CD4-positive, CD25-positive, alpha-beta regulatory T cell (primary cell): ENCODE measurements at places on chromosomes 1 and 21. TPM values are rescaled to one million over a fixed set of nuclear protein-coding genes. Genes with fewer than 3 reads are reported as not detected.
A peak's percentile ranks its signal among the peaks of the same experiment; 100 is the strongest.

The LRRC71 gene
- total RNA-seq = not detected

GRCh38 chr21:31041295-31042079, 3.2 kb upstream of the KRTAP19-8 start:
- no peak for DNase-seq
- H3K27ac ChIP-seq = no peak overlapping the region
- H3K36me3 ChIP-seq = no peaks in the 10 kb centered on the region
- H3K4me1 ChIP-seq = no peaks in the 10 kb centered on the region

DNA sequence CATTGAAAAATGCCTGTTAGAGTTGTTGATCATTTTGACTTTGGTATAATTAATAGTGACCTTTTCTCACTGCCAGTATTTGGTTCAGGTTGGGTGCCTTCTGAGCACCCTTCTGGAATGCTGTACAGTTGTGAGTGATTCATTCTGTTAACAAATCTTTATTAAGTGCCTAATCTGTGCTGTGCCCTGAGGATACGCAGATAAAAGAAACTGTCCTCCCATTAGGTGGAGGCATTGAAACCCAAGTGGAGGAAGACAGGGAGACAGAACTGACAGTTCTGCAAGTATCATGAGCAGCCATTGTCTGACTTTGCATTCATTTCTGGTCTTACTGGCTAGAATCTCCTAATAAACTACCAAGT, 76.1 kb upstream of the ZNF326 start:
- no peak overlapping the region for H3K27ac ChIP-seq
- H3K4me1 ChIP-seq = no peaks in the 10 kb centered on the region
- H3K27me3 ChIP-seq = no peaks in the 10 kb centered on the region
- no peak for DNase-seq

GRCh38 chr1:203342192-203342940, 8.6 kb downstream of the FMOD start:
- H3K27me3 ChIP-seq = peaks cover 42% of the 10 kb centered on the region
- peak; percentile 53 for DNase-seq
- H3K27ac ChIP-seq = no peak overlapping the region
- peaks cover 5% of the 10 kb centered on the region for H3K4me1 ChIP-seq

DNA sequence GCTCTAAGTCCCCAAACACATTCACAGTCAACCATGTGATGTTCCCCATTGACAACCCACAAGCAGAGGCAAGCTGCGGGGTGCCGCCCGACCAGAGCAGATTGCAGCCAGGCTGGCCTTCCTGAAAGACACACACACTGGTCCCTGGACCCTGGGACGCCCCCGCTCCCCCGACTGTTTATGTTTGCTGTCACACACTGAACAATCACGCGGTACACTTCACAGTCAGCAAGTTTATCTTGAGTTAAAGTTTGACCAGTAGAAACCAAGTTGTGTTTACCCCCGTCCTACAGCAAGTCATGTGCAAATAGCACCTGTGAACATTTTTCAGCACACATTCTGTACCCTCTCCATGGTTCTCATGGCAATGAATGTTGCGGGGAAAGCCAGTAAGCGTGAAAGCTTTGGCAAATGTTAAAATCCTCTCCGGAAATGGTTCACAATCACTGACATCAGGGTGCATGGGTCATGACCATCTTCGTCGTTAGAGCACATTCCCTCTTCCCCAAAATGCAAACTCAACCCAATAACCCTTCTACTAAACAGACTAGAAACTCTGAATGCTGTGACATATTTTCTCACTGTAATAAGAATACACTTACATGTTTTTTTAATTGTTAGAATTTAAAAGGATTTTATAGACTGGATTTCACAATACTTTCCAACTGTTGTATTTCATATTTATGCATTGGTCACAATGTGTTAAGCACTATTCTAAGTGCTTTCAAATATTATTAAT, 33.3 kb upstream of the IRF2BP2 start:
- H3K4me1 ChIP-seq = no peaks in the 10 kb centered on the region
- peaks cover 3% of the 10 kb centered on the region for H3K27me3 ChIP-seq
- no peaks in the 10 kb centered on the region for H3K36me3 ChIP-seq
- no peak for DNase-seq

- H3K36me3 ChIP-seq = no peaks in the 10 kb centered on the region
- H3K27me3 ChIP-seq = no peaks in the 10 kb centered on the region
- DNase-seq = no peak
- H3K4me1 ChIP-seq = no peaks in the 10 kb centered on the region
- H3K4me3 ChIP-seq = no peak overlapping the region
These were observed 732.0 kb upstream of the ADGRL2 start for GRCh38 chr1:81068726-81069125.

The IFNAR2 gene
- 56.9 TPM for total RNA-seq

The TMEM200B gene
- total RNA-seq = not detected

DNA sequence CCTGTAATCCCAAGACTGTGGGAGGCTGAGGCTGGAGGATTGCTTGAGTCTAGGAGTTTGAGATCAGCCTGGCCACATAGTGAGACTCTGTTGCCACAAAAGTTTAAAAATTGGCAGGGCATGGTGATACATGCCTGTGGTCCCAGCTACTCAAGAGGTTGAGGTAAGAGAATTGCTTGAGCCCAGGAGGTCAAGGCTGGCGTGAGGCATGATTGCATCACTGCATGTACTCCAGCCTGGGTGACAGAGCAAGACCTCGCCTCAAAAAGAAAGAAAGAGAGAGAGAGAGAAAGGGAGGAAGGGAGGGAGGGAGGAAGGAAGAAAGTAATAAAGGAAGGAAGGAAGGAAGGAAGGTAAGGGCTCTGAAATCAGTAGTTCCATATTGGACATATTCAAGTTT, 25.0 kb downstream of the GLUL start:
- no peaks in the 10 kb centered on the region for H3K36me3 ChIP-seq
- H3K27me3 ChIP-seq = peaks cover 2% of the 10 kb centered on the region
- no peak overlapping the region for H3K27ac ChIP-seq

The ZDHHC18 gene
- total RNA-seq = 73.6 TPM

GRCh38 chr21:14617871-14618270, 71.8 kb upstream of the SAMSN1 start:
- H3K4me3 ChIP-seq = no peak overlapping the region
- DNase-seq = no peak
- no peaks in the 10 kb centered on the region for H3K27me3 ChIP-seq
- H3K36me3 ChIP-seq = no peaks in the 10 kb centered on the region
- no peak overlapping the region for H3K27ac ChIP-seq

DNA sequence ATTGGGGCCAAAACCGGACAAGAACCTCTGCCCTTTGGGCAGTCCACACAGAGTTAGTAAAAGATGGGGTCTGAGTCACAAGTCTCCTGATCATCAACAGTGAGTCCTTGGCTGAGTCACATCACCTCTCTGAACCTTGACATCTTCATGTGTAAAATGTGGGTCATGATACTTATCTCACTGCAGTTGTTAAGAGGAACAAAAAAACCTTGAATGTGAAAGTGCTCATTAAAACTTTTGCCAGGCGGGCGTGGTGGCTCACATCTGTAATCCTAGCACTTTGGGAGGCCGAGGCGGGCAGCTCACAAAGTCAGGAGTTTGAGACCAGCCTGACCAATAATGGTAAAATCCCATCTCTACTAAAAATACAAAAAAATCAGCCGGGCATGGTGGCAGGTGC, 15.7 kb downstream of the S100A16 start:
- no peak for DNase-seq
- H3K36me3 ChIP-seq = no peaks in the 10 kb centered on the region
- H3K27me3 ChIP-seq = no peaks in the 10 kb centered on the region
- no peak overlapping the region for H3K27ac ChIP-seq
- H3K4me3 ChIP-seq = no peak overlapping the region

The HAO2 gene
- total RNA-seq = not detected

The C1QA gene
- total RNA-seq = not detected

DNA sequence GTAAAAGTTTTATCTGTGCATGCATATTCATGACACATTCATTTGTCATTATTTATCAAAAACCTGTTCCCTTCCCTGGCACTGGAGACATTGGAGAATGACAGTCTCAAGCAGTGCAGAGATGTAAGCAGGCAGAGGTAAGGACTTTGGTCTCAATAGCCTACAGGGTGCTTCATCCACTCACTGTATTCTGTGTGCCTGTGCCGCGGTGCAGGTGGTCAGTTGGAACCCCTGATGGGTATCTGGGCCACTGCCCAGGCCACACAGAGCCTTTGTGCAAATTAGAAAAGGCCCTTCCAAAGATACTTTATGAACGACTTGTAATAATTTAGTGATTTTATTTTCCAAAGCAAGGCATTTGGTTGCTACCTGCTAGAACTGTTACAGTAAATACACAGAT, 44.0 kb downstream of the CDC42 start:
- DNase-seq = no peak
- H3K4me1 ChIP-seq = peaks cover 24% of the 10 kb centered on the region
- H3K36me3 ChIP-seq = peaks cover 73% of the 10 kb centered on the region
- no peak overlapping the region for H3K4me3 ChIP-seq
- no peaks in the 10 kb centered on the region for H3K27me3 ChIP-seq

DNA sequence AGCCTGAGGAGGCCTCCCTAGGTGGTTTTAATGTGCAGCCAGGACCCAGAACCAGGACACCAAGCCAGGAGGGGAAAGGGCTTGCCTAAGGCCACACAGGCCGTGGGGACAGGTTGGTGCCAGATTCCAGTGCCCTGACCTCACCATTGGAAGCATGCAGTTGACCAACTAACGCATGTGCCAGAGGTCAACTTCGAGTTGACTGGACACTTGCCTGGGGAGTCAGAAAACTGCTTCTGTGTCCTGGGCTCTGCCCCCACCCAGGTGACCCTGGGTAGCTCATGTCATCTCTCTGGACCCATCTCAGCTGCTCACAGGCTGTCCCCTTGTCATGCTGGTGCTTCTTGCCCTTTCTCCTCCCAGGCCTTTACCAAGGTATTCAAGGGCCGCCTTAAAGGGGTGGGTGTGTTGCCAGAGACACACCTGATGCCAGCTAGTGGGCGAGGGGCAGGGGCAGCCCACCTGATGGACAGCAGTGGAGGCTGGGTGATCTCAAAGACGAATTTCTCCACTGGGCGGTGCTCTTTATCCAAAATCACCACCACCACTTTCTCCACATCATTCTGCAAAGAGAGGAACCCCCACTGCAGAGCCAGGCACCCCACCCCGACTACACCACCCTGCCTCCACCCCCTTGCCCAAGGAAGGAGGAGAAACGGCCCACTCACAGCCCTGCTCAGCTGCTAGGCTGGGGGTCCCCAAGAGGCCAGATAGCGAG, 4.4 kb downstream of the MAD2L2 start:
- H3K27ac ChIP-seq = no peak overlapping the region
- H3K36me3 ChIP-seq = peaks cover 18% of the 10 kb centered on the region
- H3K4me3 ChIP-seq = no peak overlapping the region
- peaks cover 11% of the 10 kb centered on the region for H3K4me1 ChIP-seq
- no peak for DNase-seq

The PTPN7 gene
- total RNA-seq = 124 TPM

The IKBKE gene
- 78.3 TPM for total RNA-seq

GRCh38 chr21:45074818-45075595, 627 bp downstream of the ADARB1 start:
- H3K27me3 ChIP-seq = no peaks in the 10 kb centered on the region
- no peaks in the 10 kb centered on the region for H3K36me3 ChIP-seq
- H3K27ac ChIP-seq = no peak overlapping the region
- H3K4me3 ChIP-seq = peak overlapping the region; percentile 82
- peaks cover 50% of the 10 kb centered on the region for H3K4me1 ChIP-seq

The FMO4 gene
- 2.0 TPM for total RNA-seq

DNA sequence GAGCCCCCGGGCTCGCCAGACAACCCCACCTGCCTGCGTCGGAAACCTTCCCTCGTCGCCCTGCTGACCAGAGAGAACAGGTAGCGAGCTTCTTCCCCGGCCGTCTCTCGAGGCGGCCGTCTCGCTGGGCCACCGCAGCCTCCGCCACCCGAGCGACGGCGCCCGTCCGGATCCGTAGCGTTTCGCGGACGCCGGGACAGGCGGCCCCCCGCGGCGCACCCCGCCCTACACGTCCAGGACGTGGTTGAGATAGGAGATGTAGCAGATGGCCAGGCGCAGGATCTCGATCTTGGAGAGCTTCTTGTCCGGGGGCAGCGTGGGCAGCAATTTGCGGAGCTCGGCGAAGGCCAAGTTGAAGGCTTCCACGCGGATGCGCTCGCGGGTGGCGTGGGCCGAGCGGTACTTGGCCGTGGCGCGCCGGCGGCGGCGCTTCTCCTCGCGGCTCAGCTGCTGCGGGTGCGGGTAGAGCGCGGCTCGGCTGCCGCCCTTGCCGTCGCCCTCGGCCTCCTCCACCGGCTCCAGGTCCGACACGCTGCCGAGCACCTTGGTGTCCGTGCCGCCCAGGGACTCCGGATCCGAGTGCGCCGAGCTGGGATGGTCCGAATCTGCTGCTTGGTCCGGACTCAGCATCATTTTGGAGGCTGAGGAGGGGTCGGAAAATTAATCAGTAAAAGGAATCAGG, 3.0 kb downstream of the NHLH2 start:
- H3K4me3 ChIP-seq = no peak overlapping the region
- peaks cover 11% of the 10 kb centered on the region for H3K4me1 ChIP-seq
- peaks cover 49% of the 10 kb centered on the region for H3K27me3 ChIP-seq
- no peak for DNase-seq

The FALEC gene
- total RNA-seq = not detected

DNA sequence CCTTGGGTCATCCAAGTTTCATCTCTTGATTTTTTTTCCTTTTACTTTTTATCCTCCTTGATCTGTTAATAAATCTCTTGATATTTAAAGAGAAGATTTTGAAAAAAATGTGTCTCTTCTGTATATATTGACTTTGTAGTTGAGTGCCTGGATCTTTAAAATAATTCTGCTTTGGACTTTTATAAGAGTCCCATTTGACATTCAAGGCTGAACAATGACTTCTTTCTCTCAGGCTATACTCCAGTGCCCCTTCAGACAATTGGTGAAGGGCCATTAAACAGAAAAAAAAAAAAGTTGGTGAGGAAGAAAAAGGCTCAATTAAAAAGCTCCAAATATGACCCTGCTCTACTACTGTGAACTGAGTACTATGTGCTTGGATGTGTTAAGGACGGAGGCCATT, 40.9 kb upstream of the CITED4 start:
- no peak overlapping the region for H3K4me3 ChIP-seq
- no peaks in the 10 kb centered on the region for H3K4me1 ChIP-seq
- H3K27ac ChIP-seq = no peak overlapping the region
- H3K27me3 ChIP-seq = no peaks in the 10 kb centered on the region
- no peaks in the 10 kb centered on the region for H3K36me3 ChIP-seq

The GPR153 gene
- total RNA-seq = 0.15 TPM

GRCh38 chr1:56409112-56409691, 170.2 kb downstream of the PLPP3 start:
- H3K27ac ChIP-seq = no peak overlapping the region
- peak; percentile 1 for DNase-seq
- H3K27me3 ChIP-seq = no peaks in the 10 kb centered on the region
- no peaks in the 10 kb centered on the region for H3K36me3 ChIP-seq
- H3K4me1 ChIP-seq = no peaks in the 10 kb centered on the region

DNA sequence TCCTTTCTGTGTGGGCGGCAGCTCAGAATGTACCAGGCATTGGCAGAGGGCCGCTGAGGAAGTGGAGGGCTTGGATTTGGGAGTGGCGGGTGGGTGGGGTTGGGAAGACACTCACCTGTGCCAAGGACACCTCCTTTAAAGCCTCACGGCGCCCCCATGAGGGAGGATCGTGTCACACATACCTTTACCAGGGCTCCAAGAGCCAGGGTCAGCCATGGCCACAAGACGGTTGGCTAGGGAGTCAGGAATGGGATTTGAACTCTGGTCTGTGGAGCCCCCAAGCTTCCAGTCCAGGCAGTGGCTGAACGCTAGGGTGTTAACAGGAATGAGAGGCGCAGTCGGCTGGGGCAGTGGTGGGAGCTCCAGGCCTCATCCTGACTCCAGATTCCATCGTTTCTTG, 4.6 kb downstream of the NBL1 start:
- H3K4me1 ChIP-seq = peaks cover 6% of the 10 kb centered on the region
- no peak overlapping the region for H3K27ac ChIP-seq
- H3K4me3 ChIP-seq = no peak overlapping the region
- no peaks in the 10 kb centered on the region for H3K36me3 ChIP-seq

- no peaks in the 10 kb centered on the region for H3K4me1 ChIP-seq
- H3K4me3 ChIP-seq = no peak overlapping the region
- no peak for DNase-seq
- no peak overlapping the region for H3K27ac ChIP-seq
- H3K36me3 ChIP-seq = peaks cover 48% of the 10 kb centered on the region
These were observed 25.5 kb upstream of the RBBP5 start for GRCh38 chr1:205147191-205147835.
